ENCODE measurements at places on chromosomes 2 and 18. TPM values are rescaled to one million over a fixed set of nuclear protein-coding genes. Genes with fewer than 3 reads are reported as not detected.

DNA sequence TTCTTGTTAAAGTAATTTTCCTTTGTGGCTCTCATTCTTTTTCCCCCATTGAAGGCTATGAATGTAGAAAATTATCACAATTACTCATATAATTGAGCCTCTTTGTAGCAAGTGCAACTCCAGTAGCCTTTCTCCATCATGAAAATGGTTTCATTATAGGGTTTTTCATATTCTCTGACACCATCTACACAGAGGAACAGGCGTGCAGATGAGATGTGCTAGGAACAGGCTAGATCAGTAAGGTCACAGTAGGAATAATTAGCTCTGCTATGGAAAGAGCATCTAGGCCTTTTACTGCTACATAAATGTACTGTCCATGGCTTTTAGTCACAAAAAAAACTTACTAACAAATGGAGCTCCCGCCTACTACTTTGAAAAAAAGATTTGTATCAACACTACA is 12.6 kb upstream of the DLX1 start:
- no peak for DNase-seq
- no peaks in the 10 kb centered on the region for H3K4me1 ChIP-seq
- H3K36me3 ChIP-seq, result no peaks in the 10 kb centered on the region
- no peak overlapping the region for H3K4me3 ChIP-seq
- H3K27ac ChIP-seq, result no peak overlapping the region
- no peaks in the 10 kb centered on the region for H3K27me3 ChIP-seq

DNA sequence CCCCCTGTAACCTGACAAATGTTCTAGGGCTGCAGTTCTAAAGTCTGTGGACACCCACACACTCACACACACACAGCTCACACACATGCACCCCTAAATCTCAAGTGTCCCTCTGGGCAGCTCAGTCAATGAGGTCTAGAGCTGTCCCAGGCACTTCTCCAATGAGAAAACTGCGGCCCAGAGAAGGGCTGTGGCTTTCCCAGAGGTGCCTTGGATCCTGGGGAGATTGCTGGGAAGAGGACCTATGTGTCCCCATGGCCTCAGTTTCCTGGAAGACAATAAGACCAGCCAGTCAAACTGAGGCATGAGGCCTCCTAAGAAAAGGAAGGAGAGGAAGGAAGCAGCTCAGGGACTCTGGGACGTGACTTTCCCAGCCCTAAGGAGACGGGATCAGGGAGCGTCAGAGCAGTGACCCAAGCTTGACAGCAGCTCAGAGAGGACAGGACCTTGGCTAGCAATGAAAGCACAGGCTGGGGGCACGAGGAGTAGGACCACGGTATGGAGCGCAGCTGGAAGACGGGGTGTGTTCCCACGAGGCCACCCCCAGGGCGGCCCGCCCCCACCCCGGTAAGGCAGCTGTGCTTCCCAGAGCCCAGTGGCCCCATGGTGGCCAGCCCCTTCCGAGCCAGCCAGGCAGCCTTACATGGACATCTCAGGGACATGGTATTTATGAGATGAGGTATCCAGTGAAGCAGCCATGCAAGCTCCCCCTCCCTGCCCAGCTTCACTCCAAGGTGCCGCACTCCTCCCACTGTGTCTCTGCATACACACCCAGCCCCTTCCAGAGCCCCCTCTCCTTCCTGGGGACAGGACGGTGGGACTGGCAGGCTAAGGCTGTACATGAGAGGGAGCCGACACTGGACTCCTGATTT is 46.0 kb downstream of the TNS1 start:
- no peak overlapping the region for H3K27ac ChIP-seq
- H3K4me1 ChIP-seq, result no peaks in the 10 kb centered on the region
- H3K36me3 ChIP-seq, result no peaks in the 10 kb centered on the region
- DNase-seq, result no peak

GRCh38 chr2:44191739-44192138 is 23.1 kb downstream of the PPM1B start:
- H3K36me3 ChIP-seq, result no peaks in the 10 kb centered on the region
- no peaks in the 10 kb centered on the region for H3K27me3 ChIP-seq
- no peak overlapping the region for H3K27ac ChIP-seq
- H3K4me1 ChIP-seq, result peaks cover 11% of the 10 kb centered on the region
- no peak for DNase-seq
- no peak overlapping the region for H3K4me3 ChIP-seq

DNA sequence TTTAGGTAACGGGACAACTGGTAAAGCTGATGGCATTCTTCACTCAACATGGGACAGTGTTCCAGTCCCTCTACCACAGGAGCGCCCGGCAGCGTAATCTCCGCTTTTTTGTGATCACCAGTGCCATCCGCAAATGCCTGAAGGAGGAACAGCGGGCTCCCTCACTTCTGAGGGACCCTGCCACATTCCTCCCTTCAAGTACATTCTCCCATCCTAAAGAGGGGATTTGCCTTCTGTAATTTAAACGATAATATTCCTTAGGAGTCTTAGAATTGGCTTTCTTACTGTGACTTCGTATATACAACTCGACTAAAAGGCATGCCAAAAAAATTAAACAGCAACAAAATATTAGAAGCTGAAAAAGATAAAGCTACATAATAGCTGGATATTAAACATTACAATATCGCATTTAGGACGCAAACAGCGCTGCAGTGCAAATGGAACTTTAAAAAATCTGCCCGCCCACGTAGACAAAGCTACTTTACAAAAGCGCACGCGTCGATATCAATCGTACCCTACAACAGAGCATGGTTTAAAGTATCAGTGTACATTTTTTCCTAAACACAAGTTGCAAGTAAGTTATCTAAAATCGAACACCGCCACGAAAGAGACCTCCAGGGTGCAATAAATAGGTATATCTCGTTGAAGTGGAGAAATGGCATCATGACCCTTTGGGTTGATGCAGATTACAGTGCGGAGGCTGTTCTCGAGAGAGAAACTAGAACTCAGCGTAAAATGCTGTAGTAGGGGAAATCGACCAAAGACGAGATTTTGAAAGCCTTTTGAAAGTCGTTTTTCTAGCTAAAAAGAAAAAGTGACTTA is 2.3 kb upstream of the VSNL1 start:
- H3K4me3 ChIP-seq, result no peak overlapping the region
- H3K4me1 ChIP-seq, result no peaks in the 10 kb centered on the region
- no peak overlapping the region for H3K27ac ChIP-seq
- no peak for DNase-seq
- H3K27me3 ChIP-seq, result no peaks in the 10 kb centered on the region

GRCh38 chr2:241199286-241199685 is 10.8 kb downstream of the ANO7 start:
- no peaks in the 10 kb centered on the region for H3K27me3 ChIP-seq
- no peak overlapping the region for H3K4me3 ChIP-seq
- H3K27ac ChIP-seq, result no peak overlapping the region
- no peak for DNase-seq
- no peaks in the 10 kb centered on the region for H3K4me1 ChIP-seq

- peaks cover 30% of the 10 kb centered on the region for H3K36me3 ChIP-seq
- H3K27ac ChIP-seq, result no peak overlapping the region
- no peak overlapping the region for H3K4me3 ChIP-seq
- no peaks in the 10 kb centered on the region for H3K4me1 ChIP-seq
Observed at GRCh38 chr2:171742760-171743159, 55.5 kb downstream of the DYNC1I2 start.

Gene ITGB1BP1
- 56.1 TPM for total RNA-seq

Gene NPAS2
- total RNA-seq, result 10.1 TPM

Gene ITM2C
- 27.7 TPM for total RNA-seq
